ENCODE measurements at places on chromosomes 12 and 14. TPM values are rescaled to one million over a fixed set of nuclear protein-coding genes. Genes with fewer than 3 reads are reported as not detected.

MANSC4 gene
- not detected for total RNA-seq

NID2 gene
- total RNA-seq, result not detected

SCN8A gene
- total RNA-seq, result 0.51 TPM

VWF gene
- total RNA-seq, result not detected

LTBR gene
- total RNA-seq, result 1.9 TPM

TRIM9 gene
- total RNA-seq, result 0.40 TPM

TMEM106C gene
- total RNA-seq, result 182 TPM

HOXC12 gene
- not detected for total RNA-seq

TSPAN9 gene
- total RNA-seq, result 0.87 TPM

NPAS3 gene
- total RNA-seq, result not detected

CLEC1B gene
- total RNA-seq, result not detected

TMEM132C gene
- total RNA-seq, result not detected

NUAK1 gene
- total RNA-seq, result not detected

KRT82 gene
- total RNA-seq, result not detected

ARMH4 gene
- 0.29 TPM for total RNA-seq

PZP gene
- total RNA-seq, result not detected

TMEM179 gene
- not detected for total RNA-seq

WSCD2 gene
- not detected for total RNA-seq

CCDC177 gene
- not detected for total RNA-seq

FIGNL2 gene
- total RNA-seq, result 0.31 TPM

CACNA1C gene
- 0.12 TPM for total RNA-seq

MIP gene
- not detected for total RNA-seq

CALCOCO1 gene
- 21.2 TPM for total RNA-seq

MYBPC1 gene
- total RNA-seq, result not detected

MDGA2 gene
- total RNA-seq, result not detected

DPPA3 gene
- not detected for total RNA-seq

PLD4 gene
- not detected for total RNA-seq

SCNN1A gene
- 0.26 TPM for total RNA-seq

TMEM30B gene
- 1.7 TPM for total RNA-seq

WNT5B gene
- total RNA-seq, result not detected

TMEM19 gene
- total RNA-seq, result 11.7 TPM

ARPC3 gene
- total RNA-seq, result 340 TPM

NPFF gene
- total RNA-seq, result 0.58 TPM

KRT6A gene
- not detected for total RNA-seq

OLR1 gene
- total RNA-seq, result not detected

NCKAP5L gene
- total RNA-seq, result 2.9 TPM

TMEM253 gene
- not detected for total RNA-seq

DDN gene
- 0.22 TPM for total RNA-seq

ASB8 gene
- 33.6 TPM for total RNA-seq

NEK9 gene
- total RNA-seq, result 56.4 TPM

KRT73 gene
- not detected for total RNA-seq

TBC1D30 gene
- total RNA-seq, result 0.36 TPM

CLEC9A gene
- total RNA-seq, result not detected

ACOT6 gene
- not detected for total RNA-seq

RTN1 gene
- not detected for total RNA-seq

VIPAS39 gene
- total RNA-seq, result 16.8 TPM

ZNF891 gene
- 1.2 TPM for total RNA-seq

Measured in activated CD4-positive, alpha-beta memory T cell treated with anti-CD3 and anti-CD28 coated beads for 36 hours (primary cell).